ENCODE measurements at places on chromosomes 1 and 21. TPM values are rescaled to one million over a fixed set of nuclear protein-coding genes. Genes with fewer than 3 reads are reported as not detected.

ADAMTS5 gene
- total RNA-seq: 3.5 TPM

AGRN gene
- 208 TPM for total RNA-seq

AIM2 gene
- 3.6 TPM for total RNA-seq

CYP4A11 gene
- not detected for total RNA-seq

CCSAP gene
- total RNA-seq: 7.1 TPM

RHOU gene
- 18.7 TPM for total RNA-seq

LUZP1 gene
- total RNA-seq: 31.4 TPM

PAX7 gene
- not detected for total RNA-seq

C1orf122 gene
- 43.0 TPM for total RNA-seq

GADD45A gene
- total RNA-seq: 30.9 TPM

DYNLT5 gene
- 0.73 TPM for total RNA-seq

LHX8 gene
- not detected for total RNA-seq

OR2L13 gene
- total RNA-seq: not detected

LDLRAD1 gene
- total RNA-seq: not detected

NGF gene
- 1.3 TPM for total RNA-seq

ZP4 gene
- not detected for total RNA-seq

TMOD4 gene
- total RNA-seq: not detected

LCE2C gene
- not detected for total RNA-seq

SLC25A34 gene
- total RNA-seq: 2.6 TPM

ST6GALNAC3 gene
- 17.1 TPM for total RNA-seq

VWA5B1 gene
- 0.15 TPM for total RNA-seq

STYXL2 gene
- total RNA-seq: 0.12 TPM

CLCN6 gene
- total RNA-seq: 43.4 TPM

DEGS1 gene
- 92.2 TPM for total RNA-seq

TPTE gene
- total RNA-seq: not detected

PKNOX1 gene
- total RNA-seq: 16.8 TPM

OPTC gene
- total RNA-seq: not detected

AHDC1 gene
- 38.0 TPM for total RNA-seq
